ENCODE measurements at places on chromosomes 13 and 19. TPM values are rescaled to one million over a fixed set of nuclear protein-coding genes. Genes with fewer than 3 reads are reported as not detected.
A peak's percentile ranks its signal among the peaks of the same experiment; 100 is the strongest.

DNA sequence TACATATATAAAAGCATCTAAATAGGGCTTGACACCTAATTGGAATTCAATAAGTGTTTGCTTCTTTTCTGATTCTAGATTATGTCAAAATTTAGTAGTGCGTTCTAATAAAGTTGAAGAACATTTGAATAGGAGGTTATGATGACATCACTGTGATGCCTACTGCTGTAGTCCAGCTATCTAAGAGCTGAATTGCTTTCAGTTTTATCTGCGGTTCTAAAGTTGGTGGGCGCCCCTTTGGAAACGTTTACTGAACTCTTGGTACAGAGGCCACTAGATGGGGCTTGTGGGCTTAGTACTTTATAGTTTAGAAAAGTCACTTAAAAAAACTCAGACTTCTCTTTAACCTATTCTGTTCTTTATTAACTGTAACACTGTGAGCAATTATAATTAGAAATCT lies 776.9 kb downstream of the GPC5 start:
- H3K4me1 ChIP-seq, result no peaks in the 10 kb centered on the region
- H3K27ac ChIP-seq, result no peak overlapping the region
- no peaks in the 10 kb centered on the region for H3K27me3 ChIP-seq

DNA sequence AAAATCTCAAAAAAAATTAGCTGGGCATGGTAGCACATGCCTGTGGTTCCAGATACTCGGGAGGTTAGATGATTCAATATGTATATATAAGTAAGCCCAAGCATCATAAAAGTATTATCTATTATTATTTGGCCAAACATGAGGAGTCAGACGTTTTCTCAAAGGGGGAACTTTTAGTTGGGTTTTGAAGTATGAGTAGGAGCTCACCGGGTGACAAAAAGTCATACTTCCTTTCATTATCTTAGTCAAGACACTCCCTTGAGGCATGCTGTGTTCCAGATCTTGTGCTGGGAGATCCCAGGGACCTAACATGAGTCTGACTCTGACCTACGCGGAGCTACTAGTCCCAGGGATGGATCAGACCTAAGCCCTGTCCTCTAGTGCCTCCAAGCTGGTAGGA lies 8.2 kb upstream of the MYH14 start:
- H3K36me3 ChIP-seq, result no peaks in the 10 kb centered on the region
- DNase-seq, result no peak
- H3K27me3 ChIP-seq, result no peaks in the 10 kb centered on the region
- no peak overlapping the region for H3K27ac ChIP-seq
- H3K4me3 ChIP-seq, result no peak overlapping the region
- H3K4me1 ChIP-seq, result no peaks in the 10 kb centered on the region

- H3K4me3 ChIP-seq, result no peak overlapping the region
- DNase-seq, result peak; percentile 20
- no peak overlapping the region for H3K27ac ChIP-seq
- no peaks in the 10 kb centered on the region for H3K4me1 ChIP-seq
- H3K36me3 ChIP-seq, result no peaks in the 10 kb centered on the region
Observed at GRCh38 chr13:91323349-91323748, 24.1 kb upstream of the MIR17HG start.

DNA sequence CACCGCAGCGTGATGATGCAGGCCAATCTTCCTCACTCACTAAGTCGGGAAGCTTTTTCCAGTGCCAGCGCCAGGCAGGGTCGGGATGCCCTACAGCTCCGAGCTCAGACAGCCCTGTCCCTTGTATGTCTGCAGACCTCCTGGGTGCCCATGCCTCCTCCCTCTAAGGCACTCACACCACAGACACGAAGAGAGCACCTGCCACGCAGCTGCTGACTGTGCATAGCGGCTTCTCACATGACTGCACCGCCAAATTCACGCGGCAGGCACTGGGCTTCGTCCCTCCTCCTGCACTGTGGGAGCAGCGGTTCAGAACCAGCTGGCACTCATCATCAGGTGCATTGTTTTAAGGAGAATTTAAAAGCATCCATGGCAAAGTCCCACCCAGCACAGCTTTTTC lies 88.1 kb downstream of the SLC7A1 start:
- DNase-seq, result no peak
- no peaks in the 10 kb centered on the region for H3K4me1 ChIP-seq
- no peak overlapping the region for H3K27ac ChIP-seq
- H3K36me3 ChIP-seq, result no peaks in the 10 kb centered on the region
- no peaks in the 10 kb centered on the region for H3K27me3 ChIP-seq

PLPPR3 gene
- total RNA-seq, result not detected

FAM124A gene
- total RNA-seq, result not detected
